GM03348 (cell line): ENCODE measurements at places on chromosomes 13 and 19.

DNA sequence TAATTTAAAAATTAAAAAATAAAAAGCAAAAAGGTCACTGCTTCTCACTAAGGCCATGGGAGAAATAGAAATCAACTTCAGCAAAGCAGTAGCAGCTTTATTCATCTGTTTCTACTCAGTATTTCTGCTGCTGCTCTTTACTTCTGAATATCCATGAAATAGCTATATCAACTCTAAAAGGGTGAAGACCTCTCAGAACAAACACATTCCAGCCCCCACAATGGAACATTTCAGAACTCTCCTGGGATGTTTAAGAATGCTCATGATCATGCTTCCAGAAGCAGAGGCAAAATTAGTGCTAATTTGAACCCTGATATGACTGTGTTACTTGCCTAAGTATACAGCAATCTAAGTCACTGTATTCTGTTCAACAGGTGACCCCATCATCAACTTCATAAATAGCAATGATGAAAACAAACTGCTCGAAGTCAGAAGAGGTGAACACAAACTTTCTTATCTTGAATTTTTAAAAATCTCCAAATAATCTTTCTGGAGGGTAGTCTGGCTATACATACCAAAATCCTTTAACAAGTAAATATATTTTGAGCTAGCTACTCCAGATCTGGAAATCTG lies 29.6 kb upstream of the DOCK9 start:
- DNase-seq: no peak

DNA sequence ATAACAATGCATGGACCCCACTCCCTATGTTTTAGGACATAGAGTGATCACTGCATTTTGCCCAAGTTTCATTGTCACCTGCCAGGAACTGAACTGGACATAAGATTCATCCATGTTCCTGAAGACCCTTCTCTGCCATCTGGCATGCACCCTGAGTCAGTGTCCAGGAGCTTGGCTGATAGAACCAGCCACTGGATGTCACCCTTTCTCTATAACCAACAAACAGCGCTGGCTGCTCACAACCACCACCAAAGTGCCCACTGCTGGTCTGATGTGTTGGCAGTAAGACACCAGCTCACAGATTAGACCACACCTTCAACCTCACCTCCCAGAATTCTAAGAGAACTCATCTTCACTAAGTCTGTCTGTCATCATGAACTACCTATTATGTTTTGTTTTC lies 333.4 kb downstream of the ITGBL1 start:
- DNase-seq: no peak

DNA sequence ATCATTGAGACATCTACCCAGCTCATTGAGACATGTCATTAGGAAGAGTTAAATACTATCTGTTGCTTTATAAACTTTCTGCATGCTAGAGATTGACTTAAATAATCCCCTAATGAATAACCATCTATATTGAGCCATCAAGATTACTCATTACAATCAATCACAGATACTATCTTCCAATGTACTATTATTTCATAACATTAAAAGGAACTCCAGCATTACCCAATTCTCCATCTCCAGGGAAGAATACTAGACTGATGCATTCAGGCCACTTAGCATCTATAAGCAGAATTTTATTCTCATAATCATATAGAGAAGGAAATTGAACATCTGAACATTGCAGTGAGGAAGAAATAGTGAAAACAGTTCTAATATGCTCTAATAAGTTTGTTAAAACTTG lies 8.0 kb downstream of the EPSTI1 start:
- DNase-seq: no peak

GRCh38 chr13:113947311-113948033 lies 26.4 kb downstream of the C13orf46 start:
- peak; percentile 91 for DNase-seq

- DNase-seq: no peak
Observed at GRCh38 chr13:97749174-97749573, 204.3 kb upstream of the IPO5 start.

GRCh38 chr13:112207129-112207528 lies 140.2 kb downstream of the SOX1 start:
- no peak for DNase-seq

DNA sequence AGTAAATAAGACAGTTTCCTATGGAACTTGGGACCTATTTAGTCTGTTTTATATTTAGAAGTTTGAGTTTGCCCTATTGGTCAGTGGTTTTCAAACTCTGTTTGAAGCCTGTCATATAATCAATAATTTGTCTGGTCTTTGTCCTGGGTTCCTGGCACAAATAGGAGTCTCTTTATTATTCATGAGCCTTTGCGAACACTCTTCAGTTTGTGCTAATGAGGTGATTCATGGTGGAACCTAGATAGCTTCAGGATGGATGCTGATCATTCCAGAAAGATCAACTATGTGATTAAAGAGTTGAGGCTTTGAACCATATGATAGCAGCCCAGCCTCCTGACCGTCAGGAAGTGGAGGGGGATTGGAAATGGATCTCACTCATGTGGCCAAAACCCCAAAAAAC lies 10.0 kb upstream of the VWA8 start:
- no peak for DNase-seq

DNA sequence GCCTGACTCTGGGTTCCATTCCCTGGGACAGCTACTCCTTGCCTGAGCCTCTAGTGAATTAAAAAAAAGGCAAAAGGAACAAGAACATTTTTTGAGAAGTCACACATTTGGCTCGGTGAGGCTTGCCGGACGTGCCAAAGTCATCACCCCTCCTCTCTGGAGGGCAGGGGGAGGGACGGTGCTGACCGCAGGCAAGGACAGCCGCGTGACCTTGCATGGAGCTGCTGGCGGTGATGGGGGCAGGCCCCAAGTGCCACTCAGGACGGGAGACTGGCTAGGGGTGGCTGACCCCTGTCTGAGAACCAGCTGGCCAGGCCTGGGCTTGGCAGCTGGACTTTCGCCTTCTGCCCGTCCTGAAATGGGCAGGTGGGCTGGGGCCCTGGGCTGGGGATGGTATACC lies 26.4 kb downstream of the MAP2K2 start:
- no peak for DNase-seq

DNA sequence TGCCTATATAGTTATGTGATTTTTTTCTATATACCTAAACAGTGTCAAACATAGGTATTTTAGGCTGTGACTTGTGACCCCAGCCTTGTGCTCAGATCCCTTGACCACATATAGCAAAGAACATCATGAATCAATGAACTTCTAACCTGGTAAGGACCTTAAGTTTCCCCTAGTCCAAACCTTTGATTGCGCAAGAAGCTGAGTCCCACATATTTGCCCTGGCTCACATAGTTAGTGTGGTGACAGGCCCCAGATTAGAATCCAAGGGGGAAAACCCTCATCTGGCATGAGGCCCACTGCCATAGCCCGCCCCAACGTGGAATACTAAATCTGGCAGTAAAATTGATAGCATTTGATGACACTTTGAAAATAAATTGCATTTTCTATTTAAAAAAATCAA lies 171.8 kb downstream of the MZT1 start:
- DNase-seq: no peak

GRCh38 chr13:66001140-66001539 lies 1229.0 kb downstream of the PCDH9 start:
- no peak for DNase-seq

DNA sequence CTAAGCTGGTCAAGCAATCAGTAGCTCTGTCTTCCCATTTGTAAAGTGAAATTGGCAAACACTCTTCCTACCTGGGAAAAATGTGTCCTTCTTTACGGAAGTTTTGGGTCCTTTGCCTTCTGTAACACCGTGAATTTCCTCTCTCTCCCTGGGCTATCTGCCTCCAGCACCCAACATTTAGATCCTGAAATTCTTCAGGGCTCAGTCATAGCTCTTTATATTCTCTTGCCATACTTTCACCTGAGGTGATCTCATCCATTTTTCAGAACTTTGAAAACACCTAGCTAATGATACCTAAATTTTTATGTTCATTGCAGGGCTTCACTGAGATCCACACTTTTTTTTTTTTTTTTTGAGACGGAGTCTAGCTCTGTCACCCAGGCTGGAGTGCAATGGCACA lies 1042.2 kb downstream of the DIAPH3 start:
- no peak for DNase-seq

DNA sequence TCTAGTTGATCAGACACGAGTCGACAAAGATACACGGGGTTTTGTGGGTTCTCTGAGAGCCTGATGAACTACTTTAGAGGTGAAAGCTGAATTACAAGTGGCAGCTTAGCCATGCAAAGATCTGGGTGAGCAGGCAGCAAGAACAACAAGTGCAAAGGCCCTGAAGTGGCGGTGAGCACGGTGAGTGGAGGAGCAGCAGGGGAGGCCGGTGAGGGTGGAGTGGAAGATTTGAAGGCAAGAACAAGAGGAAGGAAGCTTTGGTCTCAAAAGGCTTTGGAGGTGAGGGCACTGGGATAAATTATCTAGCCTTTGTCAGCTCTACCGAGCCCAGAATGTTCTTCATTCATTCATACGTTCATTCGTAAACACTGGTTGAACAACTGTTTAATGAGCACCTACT lies 1.4 kb downstream of the ZNF865 start:
- no peak for DNase-seq

GRCh38 chr13:25069911-25070310 lies 26.0 kb upstream of the PABPC3 start:
- no peak for DNase-seq

GRCh38 chr19:6126335-6126974 lies 9.0 kb upstream of the ACSBG2 start:
- DNase-seq: peak; percentile 21

GRCh38 chr13:38452656-38453055 lies 103.0 kb downstream of the UFM1 start:
- no peak for DNase-seq

DNA sequence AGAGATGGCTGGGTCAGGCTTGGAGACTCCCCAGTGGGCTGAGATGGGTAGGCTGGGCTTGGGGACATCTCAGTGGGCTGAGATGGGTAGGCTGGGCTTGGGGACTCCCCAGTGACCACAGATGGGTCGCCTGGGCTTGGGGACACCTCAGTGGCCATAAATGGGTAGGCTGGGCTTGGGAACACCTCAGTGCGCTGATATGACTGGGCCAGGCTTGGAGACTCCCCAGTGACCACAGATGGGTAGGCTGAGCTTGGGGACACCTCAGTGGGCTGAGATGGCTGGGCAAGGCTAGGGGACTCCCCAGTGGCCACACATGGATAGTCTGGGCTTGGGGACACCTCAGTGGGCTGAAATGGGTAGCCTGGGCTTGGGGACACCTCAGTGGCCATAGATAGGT lies 12.8 kb downstream of the IQCN start:
- DNase-seq: no peak

- no peak for DNase-seq
Observed at GRCh38 chr19:58203814-58204475, 21.1 kb downstream of the ZNF274 start.

DNA sequence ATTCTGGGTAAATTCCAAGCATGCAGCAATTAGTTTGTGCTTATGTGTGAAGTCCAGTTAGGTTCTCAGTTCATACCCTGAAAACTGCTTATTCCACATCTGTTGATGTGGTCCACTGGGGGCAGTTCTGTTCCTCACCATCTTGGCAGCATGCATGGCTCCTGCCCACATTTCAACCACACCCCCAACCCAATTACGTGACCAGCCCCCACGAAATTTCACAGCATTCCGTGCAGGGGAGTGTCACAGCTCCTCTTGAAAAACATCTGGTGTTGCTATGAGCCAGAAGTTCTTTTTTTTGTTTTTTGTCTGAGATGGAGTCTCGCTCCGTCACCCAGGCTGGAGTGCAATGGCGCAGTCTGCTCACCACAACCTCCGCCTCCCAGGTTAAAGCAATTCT lies 9.1 kb upstream of the ERVK3-1 start:
- DNase-seq: no peak

GRCh38 chr13:79311386-79311785 lies 94.7 kb downstream of the RBM26 start:
- DNase-seq: no peak

DNA sequence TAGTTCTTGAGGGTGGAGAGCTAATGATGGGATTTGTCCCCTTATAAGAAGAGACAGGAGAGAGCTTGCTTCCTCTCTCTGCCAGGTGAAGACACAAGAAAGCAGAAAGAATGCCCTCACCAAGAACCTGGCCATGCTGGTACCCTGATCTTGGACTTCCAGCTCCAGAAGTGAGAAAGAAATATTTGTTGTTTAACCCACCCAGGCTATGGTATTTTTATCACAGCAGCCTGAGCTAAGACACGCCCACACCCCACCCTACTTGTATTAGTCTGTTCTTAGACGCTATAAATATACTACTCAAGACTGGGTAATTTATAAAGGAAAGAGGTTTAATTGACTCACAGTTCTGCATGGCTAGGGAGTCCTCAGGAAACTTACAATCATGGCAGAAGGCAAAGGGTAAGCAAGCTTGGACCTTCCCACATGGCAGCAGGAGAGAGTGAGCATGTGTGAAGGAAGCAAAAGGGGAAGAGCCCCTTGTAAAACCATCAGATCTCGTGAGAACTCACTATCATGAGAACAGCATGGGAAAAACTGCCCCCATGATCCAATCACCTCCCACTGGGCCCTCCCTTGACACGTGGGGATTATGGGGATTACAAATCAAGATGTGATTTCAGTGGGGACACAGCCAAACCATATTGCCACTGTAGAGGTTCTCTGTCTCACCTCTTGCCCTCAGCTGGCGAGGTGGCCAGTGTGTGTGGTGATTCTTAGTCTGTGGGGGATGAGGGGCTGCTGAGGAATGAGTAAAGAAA lies 57.4 kb upstream of the RCBTB2 start:
- no peak for DNase-seq

GRCh38 chr13:77583581-77583980 lies 48.1 kb downstream of the SCEL start:
- DNase-seq: no peak

DNA sequence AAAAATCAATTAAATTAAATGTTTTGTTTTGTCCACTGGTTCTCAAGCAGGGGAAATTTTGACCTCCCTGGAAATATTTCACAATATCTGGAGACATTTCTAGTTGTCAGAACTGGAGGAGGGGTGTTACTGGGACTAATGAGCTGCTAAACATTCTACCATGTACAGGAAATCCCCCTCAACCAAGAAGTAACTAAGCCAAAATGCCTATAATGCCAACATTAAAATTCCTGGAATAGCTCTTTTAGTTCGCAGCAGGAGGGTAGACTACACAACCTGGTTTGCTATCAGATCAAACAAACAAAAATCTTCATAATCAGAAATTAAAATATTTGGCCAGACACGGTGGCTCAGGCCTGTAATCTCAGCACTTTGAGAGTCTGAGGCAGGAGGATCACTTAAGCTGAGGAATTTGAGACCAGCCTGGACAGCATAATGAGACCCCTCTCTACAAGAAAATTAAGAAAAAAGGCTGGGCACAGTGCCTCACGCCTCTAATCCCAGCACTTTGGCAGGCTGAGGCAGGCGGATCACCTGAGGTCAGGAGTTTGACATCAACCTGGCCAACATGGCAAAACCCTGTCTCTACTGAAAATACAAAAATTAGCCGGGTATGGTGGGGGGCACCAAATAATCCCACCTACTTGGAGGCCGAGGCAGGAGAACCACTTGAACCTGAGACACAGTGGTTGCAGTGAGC lies 13.7 kb upstream of the SMARCA4 start:
- peak; percentile 27 for DNase-seq

GRCh38 chr19:44823373-44823698 lies 14.4 kb downstream of the BCAM start:
- DNase-seq: no peak
